ENCODE measurements at places on chromosomes 11 and 22.

- peak; percentile 63 for DNase-seq
These were observed 13.0 kb upstream of the MCHR1 start for GRCh38 chr22:40666151-40666848.

DNA sequence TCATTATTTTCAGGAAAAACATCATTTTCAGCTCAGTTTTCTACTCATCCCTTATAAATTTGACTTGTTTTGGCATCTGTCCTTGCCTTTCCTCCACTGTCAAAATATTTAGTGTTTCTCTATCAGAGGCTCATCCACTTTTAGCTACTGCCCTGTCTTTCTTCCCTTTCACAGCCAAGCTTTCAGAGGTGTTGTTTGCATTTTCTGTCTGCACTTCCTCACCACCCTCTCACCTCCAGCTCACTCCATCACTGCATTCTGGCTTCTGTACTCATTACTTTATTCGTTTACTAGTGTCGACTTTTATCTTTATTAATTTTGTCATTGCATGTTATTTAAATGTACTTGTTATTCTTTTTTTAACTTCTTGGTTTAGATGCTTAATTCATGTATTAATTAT, 26.7 kb upstream of the NNMT start:
- no peak for DNase-seq

DNA sequence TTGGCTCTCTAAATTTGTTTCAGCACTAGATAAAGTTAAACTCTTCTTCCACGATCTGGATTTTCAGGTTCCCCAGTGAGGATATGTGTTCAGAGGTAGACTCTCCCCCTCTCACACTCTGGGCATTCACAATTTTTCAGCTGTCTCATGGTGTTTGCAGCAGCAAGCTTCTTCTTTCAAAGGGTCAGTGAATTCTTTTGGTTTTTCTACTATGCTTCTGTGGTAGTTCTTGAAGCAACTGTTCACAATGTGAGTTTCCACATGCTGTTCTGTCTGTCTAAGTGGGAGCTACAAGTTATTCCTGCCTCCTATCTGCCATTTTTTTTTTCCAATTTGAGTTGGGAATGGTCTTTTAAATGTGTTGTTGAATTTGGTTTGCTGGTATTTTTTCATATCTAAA, 25.4 kb downstream of the CNTF start:
- no peak for DNase-seq

DNA sequence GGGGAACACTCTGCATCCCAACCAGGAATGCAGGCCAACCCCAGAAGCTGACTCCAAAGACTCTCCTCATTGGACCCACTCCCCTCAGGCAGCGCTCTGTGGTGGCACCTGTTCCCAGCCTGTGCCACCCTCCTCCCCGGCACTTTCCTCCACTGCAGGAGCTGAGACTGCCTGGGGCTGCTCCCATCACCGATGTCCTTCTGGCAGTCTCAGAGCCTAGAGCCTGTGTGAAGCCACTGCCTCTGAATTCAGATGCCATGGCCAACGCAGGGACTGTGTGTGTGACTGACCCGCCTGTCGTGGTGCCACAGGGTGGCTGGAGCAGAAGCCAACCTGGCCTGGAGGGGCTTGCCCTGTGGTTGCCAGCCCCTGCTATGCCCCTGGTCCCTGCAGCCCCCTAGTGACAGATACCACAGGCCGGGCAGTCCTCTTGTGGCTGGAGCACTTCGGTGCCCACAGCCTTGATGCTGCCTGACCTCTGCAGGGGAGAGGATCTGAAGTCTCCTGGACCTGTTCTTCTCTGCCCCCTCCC, 43.2 kb downstream of the TBX1 start:
- no peak for DNase-seq

DNA sequence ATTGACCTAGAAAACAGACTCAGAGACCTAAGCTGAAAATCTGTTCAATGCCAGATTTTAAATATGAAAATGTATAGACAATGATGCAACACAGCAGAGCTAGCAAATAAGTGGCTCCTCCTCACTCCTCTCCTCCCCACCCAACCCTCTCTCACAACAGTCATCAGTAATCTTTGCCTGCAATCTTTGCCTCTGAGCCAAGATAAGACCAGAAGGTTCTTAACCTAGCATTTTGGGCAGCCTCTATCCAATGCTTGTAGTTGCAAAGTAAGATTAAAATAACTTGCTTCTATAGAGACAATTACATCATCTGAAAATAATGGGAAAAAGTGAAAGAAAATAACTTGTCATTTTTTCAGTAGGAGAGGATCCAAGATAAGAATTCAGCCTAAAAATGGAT, 117.3 kb downstream of the PARVA start:
- peak; percentile 23 for DNase-seq

DNA sequence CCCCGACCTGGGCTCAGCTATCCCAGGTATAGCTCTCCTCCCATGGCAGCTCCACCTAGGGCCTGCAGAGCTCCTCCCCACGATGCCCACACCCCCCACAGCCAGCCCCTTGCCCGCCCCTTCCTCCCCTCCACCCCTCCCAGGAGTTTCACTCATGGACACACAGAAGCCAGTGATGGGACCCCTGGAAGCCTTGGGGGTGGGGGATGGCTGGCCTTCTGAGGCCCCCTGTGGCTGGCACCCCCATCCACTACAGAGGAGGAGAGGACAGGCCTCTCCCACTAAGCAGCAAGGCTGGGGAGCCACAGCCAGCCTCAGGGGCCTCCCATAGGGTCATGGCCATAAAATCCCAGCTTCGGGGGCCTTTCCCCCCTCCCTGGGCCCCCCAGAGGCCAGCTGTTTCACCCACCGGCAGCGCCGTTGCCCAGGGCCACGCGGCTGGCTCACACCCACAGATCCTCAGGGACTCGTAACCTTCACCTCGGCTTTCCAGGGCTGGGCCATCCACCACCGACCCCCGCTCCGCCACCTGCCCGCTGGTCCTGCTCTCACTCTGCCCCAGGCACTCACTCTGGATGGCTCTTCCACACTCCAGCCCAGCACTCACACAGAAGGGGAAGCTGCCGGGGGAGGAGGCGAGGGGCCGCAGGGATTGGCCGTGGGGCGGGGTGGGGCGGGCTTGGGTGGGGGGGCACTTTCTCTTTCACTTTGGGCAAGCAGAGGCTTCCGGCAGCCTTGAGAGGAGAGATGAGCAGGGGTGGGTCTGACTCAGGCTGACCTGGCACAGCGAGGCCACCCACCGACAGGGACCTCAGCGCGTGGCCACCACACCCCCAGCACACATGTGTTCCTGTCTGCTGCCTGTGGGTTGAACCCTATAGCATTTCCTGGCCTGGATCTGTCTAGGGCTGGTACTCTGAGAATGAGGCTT, 2.2 kb downstream of the SLC25A22 start:
- DNase-seq, result peak; percentile 81

- no peak for DNase-seq
These were observed 151.9 kb downstream of the DBX1 start for GRCh38 chr11:20008190-20008870.

DNA sequence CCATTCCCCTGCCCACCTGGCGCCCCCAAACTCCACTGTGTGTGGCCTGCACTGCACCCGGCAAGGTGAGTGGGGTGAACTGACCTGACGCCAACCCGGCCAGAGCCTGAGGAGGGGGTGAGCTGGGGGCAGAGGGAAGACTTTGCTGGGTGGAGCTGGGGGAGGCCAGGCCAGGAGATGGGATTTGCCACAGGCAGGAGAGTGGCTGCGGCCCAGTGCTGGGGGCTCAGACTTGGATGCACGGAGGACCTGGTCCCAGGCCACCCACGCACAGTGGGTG, 17.8 kb upstream of the FLRT1 start:
- no peak for DNase-seq

- DNase-seq, result no peak
These were observed 42.0 kb downstream of the IGLL5 start for GRCh38 chr22:22929381-22930221.

DNA sequence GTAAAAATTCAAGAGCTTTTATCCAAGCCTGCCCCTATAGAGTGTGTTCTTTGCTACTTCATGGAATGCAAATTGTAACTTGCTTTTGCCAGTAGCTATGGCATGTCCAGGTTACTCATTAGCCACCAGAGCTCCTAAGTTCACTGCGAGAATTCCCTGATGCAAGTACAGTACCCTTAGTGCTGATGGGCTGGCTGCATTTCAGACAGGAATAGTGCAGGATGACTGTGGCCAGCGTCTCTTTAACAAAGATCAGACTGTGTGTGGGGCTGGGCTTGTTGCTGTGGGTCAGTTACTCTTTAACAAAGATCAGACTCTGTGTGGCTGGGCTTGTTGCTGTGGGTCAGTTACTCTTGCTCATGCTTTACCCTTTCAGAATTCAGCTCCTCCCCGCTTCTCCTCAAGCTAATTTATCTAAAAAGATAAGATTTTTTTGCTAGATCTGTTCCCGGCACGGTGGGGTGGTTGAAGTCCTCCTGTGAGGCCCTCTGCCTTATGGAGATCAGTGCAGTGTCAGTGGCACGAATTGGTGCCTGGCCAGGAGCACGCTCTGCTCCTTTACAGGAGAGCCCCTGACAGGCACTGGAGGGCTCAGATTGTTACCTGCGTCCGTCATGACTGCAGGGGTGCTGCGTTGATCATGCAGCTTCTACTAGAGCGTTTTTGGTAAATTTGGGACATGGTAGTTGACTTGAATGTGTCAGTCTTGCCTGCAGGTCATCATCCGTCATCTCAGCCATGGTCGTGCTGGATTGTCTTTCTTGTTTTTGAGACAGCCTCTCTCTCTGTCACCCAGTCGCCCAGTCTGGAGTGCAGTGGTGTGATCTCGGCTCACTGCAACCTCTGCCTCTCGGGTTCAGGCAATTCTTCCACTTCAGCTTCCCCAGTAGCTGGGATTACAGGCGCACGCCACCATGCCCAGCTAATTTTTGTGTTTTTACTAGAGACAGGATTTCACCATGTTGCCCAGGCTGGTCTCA, 27.0 kb downstream of the AP2A2 start:
- no peak for DNase-seq

DNA sequence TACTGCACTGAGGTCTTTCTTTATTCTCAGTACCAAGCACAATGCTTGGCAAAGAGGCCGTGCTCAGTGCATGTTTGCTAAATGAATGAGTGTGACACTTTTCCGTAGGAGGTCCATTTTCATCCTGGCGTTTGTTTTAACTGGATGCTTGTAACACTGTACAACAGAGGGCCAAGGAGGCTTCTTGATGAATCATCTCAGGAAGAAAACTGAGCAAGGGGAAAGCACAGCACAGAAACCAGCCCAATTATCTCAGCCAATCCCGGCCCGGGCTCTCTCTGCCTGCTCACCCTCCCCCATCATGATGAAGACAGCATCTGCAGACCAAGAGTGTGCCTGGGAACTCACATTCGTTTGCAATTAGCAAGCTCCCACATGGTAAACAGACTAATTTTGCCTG, 570.3 kb downstream of the OPCML start:
- DNase-seq, result peak; percentile 94

DNA sequence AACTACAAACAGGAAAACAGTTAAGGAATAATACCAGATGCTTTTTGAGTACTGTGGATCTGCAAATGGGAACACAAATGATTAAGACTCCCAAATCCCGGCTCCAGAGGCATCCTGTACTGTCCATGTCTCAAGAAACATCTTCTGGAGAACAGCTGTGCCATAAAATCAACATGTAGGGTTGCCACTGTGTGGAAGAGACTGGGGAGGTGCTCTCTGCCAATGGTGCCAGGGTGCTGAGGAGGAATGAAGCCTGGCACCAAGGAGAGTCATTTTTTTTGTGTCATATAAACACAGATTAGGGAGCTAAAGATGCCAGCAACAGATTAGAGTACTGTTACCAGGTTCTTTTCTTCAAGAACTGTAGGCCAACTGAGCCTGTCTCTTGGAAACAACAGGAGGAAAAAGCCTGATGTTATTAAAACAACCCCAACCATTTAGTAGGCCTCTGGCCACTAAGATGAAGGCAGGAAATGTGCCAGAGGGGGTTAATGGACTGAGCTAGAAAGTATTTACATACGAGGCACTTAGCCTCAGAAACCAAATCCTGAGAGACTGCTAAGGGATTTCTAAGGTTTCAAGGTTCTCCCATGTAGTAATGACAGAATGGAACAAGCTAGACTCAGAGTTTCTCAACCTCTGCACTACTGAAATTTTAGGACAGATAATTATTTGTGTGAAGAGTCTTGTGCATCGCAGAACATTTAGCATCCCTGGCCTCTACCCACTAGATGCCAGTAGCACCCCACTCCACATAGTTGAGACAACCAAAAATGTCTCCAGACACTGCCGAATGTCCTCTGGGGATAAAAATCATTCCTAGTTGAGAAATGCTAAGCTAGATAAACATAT, 54.6 kb upstream of the CHRM4 start:
- DNase-seq, result no peak

DNA sequence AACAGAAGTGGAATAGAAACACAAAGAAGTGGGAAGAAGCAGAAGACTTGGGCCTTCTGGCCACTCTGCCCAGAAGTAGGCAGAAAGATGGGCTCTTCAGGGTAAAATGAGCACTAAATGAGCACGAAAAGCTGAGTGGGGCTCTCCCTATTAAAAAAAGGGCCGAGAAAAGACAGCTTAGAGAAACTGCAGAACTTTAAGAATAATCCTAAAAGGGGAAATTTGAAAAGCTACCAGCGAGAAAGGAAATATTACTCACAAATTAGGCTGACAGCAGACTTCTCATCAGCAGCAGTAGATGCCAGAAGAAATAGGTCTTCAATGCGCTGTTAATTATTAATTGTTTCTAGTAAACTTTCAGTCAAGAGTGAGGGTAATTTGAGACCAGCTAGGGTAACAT, 78.2 kb downstream of the UVRAG start:
- no peak for DNase-seq

DNA sequence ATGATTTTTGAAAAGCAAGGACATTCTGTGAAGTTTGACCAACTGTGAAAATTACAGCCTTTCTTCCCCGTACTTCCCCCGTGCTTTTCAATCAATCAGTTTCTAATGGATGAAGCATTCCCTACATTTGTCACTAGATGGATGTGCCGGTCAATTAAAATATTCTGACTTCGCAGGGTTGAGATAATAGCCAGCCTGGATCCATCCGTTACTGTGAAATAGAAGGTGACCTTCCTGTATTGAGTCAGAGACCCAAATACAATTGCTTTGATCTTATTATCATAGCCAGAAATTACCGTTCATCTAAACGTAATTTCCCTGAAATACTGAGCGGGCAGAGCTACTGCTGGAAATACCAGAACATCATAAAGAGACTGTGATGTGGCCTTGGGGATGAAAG, 21.1 kb upstream of the PARVB start:
- DNase-seq, result no peak

GRCh38 chr11:94676814-94677213, 91.3 kb upstream of the AMOTL1 start:
- DNase-seq, result no peak

DNA sequence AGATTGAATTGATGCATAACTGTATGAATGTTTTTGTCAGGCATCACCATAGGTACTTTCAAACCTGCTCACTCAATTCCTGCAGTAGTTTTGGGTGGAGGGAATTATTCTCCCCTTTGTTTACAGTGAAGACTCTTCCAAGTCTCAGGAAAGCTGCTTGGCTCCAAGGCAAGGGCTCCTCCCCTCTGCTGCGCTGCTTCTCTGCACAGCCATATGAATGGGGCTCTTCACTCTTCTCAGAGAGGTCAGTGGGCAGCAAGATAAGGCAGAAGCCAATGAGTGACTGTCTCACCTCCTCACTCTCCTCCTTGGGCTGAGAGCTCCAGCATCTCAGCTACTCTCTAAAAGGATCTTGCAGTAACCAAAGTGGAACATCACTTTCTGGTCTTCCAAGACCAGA, 165.7 kb upstream of the TTC12 start:
- DNase-seq, result no peak

Data from GM04504 (cell line).